Stimulated activated naive CD8-positive, alpha-beta T cell treated with anti-CD3 and anti-CD28 coated beads, Interleukin-15, Interleukin-2, amounts not matched to agents 100 U/mL and 50 U/mL, for 24 hours (primary cell): ENCODE measurements at places on chromosomes 2 and 18.
A peak's percentile ranks its signal among the peaks of the same experiment; 100 is the strongest.

GRCh38 chr2:158232476-158232875 lies 130.8 kb downstream of the UPP2 start:
- DNase-seq: no peak

DNA sequence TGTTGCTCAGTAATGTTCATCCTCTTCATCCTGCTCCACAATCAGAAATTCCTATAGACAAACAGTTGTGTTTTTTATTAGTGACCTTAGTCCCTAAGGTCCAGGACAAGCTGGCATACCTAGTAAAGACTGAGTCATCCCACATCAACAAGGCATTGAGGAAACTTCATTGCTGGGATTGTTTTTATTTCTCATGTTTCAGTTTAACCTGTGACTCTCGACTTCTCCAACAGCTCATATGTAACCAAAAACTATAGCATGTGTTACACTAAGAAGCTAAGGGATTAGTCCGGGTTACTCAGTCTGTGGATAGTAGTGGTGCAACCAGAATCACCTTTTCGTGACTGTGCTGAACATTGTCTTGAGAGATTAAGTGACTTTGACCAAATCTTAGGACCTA lies 292.1 kb downstream of the RDH14 start:
- DNase-seq: no peak

GRCh38 chr2:119455066-119455718 lies 23.5 kb downstream of the TMEM37 start:
- no peak for DNase-seq

DNA sequence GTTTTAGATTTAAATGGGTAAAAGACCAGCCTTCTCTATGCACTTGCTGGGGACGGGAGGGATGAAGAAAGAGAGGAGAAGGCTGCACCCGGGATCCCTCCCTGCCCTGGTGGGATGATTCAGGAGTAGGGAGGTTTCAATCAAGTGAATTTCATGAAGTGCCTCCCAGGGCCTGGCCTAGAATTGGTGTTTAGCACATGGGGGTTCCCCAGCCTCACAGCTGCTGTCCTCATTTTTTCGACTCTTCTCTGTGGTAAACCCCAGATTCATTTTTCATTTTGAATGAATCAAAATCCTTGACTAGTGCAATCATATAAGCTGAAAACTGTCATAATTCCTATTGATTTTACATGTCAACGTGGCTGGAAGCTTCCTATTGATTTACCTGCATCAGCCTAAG lies 81.1 kb downstream of the LPIN1 start:
- DNase-seq: peak; percentile 47

GRCh38 chr18:75837316-75837715 lies 409.8 kb upstream of the SMIM21 start:
- DNase-seq: no peak

DNA sequence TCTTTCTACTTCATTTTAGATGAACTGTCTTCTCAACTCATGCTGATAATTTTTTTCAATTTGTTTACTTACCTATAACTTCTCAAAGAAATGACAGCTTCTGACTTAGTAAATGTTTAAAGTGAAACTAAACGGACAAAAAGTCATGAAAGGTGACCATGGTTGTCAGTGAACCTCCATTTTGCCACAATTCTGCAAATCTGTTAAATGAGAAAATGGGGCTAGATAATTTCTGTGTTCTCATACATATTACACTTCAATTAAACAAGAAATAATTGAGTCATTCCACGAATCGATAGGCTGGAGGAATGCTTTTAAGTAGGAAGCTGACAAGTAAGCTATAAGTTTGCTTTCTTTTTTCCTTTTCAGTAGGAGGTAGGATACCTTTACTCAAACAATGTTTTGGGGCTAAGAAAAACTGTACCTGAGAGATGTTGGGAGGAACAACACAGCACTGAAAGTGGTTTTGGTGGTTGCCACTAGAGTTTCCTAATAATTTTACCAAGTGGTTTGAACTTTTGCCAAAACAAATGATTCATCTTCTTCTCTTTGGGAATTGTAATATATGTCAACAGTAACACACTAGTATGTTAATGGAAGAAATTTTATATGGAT lies 17.1 kb downstream of the DYNAP start:
- no peak for DNase-seq

GRCh38 chr2:136495636-136496035 lies 269.7 kb upstream of the THSD7B start:
- DNase-seq: no peak

DNA sequence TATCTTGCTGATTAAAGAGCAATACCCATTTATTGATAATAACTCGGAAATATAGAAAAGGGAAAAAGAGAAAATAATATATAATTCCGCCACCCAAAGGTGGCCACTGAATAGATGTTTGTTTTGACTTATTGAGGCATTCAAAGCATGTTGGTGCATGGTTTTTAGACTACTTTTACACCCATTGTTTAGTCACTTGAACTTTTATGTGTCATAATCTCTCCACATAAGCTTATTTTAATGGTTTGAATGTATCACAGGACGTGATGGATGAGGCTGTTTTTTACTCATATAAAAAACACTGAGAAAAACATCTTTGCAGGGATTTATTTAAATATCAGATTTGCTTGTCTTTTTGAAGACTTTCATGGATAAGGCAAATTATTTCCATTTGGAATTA lies 120.4 kb downstream of the ACKR3 start:
- no peak for DNase-seq

- DNase-seq: peak; percentile 63
Measured at GRCh38 chr18:5057386-5058348, 139.4 kb downstream of the AKAIN1 start.

GRCh38 chr2:134119117-134119712 lies 134.7 kb upstream of the MGAT5 start:
- DNase-seq: no peak

- DNase-seq: no peak
Measured at GRCh38 chr2:178279142-178279541, 84.8 kb downstream of the OSBPL6 start.

- no peak for DNase-seq
Measured at GRCh38 chr18:24585996-24586566, 125.6 kb downstream of the HRH4 start.

- DNase-seq: no peak
Measured at GRCh38 chr18:61608316-61608715, 275.1 kb downstream of the CDH20 start.

DNA sequence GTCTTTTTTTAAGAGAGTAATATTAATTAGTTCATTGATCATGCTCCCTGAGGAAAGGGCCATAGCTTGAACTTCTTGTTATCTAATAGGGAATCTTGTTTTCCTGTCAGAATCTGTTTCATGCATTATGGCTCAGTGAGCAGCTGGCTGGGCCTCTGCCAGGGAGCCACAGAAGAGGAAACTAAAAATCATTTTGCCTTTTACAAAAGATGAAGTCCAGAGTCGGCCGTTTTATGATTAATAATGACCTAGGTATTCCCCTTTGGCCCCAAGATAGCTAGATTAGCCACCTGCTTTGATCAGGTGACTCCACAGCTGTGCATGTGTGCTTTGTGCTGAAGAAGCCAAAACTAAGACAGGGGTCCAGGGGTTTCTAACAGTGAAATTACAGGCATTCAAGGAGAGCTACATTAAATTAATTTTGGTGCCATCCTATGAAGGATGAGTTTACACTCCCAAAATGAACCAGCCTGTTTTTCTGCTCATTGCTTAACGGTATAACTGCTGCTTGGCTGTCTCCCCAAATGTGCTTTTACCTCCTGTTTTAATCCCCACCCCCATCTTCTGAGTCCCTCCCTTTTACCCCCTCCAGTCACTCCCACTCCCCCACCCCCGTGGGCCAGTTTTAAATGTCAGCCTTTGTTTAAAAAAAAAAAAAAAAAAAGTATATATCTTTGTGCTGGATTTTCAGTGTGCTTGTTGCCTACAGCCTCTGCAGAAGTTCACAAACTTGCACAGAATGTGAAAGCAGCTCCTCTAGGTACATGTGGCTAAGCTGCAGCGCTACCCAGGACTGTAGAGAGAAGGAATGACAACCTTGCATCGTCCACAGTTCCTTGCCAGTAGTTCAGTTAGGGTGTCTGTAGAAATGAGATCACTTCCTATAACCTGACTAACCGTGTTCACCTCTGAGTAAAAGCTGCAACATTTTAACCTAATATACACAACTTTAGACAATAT lies 93.1 kb downstream of the CABLES1 start:
- peak; percentile 27 for DNase-seq

- DNase-seq: no peak
Measured at GRCh38 chr2:67898595-67898994, 164.2 kb downstream of the C1D start.

GRCh38 chr2:45823723-45824206 lies 172.3 kb downstream of the PRKCE start:
- no peak for DNase-seq

GRCh38 chr2:26740890-26741302 lies 23.2 kb upstream of the SLC35F6 start:
- DNase-seq: peak; percentile 40

- no peak for DNase-seq
Measured at GRCh38 chr2:203583084-203583695, 48.1 kb upstream of the RAPH1 start.

DNA sequence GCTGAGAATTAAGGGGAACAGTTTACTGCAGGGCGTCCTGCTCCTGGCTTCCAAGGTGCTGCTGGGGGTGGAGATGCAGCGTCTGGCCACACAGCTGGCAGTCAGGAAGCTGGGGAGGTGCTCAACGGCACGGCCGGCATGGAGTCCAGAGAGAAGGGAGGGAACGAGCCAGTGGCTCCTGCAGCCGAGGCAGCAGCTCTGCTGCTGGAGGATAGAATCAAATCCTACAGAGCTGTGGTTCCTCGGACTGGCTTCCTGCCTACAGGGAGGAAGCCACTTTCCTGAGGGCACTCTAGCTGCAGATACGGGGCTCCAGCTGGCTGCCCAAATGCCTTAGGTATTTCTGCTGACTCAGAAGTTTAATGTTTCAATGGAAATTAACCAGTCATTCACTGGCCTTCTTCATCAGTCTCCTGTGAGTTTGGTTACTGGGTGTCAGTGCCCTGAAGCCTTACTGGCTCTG lies 266.3 kb downstream of the TWIST2 start:
- DNase-seq: no peak

DNA sequence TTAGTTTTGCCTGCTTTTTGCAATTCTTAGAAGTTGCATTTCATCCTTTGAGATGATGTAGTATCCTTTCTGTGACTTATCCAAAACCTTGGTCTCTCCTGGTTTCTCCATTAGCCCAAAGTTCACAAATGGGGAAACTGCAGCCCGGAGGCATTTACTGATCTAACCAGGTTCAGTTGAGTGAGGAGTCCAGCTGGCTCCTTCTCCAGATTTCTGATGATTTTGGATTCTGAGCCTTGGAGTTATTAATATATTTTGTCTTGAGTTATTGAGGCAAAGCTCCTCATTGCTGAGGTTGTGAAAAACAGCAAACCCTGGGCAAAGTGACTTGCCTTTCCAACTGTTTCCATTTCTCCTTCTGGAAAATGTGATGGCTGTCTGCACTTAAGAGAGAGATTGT lies 1.7 kb downstream of the SLC1A4 start:
- no peak for DNase-seq

DNA sequence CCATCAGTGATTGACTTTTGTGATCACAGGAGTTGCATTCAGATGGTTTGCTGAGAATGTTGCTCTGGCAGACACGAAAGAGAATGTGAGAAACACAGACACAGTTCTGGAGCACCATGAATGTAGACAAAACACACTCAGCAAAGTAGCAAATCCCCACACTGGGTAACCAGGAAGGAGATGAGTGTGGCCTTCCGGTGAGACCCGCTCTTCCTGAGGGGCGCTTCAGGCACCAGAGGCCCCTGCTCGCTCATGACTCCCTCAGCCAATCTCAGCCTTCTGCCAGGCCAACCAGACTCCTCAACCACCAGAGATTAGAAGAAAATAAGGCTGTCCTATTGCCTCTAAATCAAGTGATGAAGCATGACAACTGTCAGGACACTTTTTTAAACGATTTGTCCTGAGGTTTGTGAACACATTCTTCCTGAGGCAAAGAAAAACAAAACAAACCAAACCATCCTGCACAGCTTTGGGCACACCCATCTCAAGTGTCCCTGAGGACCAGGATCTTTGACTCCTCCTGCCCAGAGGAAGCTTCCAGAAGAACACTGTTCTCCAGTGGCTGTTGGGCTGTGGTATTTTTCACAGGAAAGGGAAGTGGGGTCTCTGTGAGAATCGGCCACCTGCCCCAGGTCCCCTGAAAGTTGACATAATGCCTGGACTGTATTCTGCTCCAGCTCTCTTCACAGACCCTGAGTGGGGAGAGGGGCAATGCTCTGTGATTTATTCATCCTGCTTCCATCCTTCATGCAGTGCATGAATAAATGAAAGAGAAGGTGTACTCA lies 152.8 kb downstream of the BCL11A start:
- DNase-seq: no peak

- DNase-seq: no peak
Measured at GRCh38 chr2:68907232-68907919, 36.2 kb upstream of the BMP10 start.

GRCh38 chr18:35091841-35092240 lies 50.6 kb downstream of the MAPRE2 start:
- no peak for DNase-seq

DNA sequence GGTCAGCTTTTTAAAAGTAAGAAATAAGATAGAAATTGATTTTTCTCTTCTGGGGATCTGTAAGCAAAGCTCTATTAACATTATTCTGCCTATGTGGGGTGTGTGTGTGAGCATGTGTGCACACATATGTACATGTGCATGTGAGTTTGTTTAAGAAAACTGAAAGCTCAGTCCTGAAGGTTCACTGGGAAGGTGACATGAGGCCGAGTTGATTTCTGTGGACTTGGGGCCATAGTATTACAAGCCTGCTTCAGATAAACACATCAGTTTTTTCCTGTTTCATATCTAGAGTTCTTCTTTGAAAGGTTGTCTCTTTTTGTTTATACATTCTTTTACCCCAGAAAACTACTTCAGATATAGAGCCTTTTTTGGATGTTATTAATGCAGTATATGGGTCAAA lies 83.4 kb downstream of the SERPINB8 start:
- DNase-seq: no peak

DNA sequence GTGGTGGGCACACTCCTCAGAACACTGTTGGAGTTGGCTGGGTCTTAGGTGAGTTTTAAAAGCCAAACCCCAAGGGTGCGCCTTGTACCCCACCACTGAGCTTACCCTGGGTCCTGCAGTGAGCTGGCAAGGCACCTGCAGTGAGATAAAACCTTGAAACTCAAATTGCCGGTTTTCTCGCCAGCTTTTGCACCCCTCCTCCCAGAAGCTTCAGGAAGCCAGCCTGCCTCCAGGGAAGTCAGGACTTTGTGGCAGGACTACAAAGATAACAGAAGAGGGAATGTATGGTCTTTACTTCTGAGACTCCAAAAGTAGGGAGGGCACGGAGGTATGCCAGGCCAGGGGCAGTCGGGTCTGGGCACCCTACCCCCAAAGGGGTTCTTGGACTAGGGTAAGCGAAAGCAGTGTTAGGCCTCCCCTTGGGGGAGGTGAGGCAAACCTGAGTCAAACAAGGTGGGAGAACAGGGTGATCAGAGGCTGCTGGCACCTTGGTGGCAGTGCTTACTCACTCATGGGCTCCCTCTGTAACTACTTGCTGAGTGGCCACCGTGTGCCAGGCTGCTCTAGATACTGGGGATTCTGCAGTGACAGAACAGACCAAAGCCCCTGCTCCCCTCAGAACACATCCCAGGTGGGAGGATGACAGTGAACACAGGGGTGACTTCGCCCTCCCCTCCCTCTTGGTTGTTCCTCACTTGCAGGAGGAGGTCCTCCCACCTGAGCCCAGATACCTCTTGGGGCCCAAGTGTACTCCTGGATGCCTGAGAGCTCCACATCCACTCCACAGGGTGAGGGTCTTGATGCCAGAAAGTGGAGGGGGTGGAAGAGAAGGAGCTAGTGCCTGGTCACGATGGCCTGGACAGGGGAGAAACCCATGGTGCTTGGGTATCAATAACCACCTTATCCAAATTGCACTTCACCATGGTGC lies 69.3 kb upstream of the RGPD5 start:
- DNase-seq: no peak
